Right forelimb (tissue), 1 donor: ENCODE measurements at places on chromosomes 16 and 17.

- DNase-seq = no peak
Measured at GRCh38 chr17:66885417-66885816, 50.5 kb downstream of the CACNG5 start.

DNA sequence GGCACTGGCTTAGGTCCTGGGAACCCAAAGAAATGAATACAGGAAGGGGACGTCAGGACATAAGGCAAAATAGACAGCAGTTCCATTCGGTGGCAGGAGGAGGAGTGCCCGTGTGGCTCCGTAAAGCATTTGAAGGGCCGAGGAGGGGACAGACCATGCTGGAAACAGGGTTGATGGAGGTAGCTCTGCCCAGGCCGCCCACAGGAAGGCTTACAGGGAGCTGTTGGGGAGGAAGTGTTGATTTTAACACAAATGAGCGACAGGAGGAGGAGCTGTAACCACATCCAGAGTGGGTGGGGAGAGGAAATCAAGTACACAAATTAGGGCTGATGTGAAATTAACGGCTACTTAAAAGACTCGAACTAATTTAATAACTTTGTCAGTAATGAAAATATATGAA, 54.6 kb downstream of the RBFOX3 start:
- DNase-seq = no peak

DNA sequence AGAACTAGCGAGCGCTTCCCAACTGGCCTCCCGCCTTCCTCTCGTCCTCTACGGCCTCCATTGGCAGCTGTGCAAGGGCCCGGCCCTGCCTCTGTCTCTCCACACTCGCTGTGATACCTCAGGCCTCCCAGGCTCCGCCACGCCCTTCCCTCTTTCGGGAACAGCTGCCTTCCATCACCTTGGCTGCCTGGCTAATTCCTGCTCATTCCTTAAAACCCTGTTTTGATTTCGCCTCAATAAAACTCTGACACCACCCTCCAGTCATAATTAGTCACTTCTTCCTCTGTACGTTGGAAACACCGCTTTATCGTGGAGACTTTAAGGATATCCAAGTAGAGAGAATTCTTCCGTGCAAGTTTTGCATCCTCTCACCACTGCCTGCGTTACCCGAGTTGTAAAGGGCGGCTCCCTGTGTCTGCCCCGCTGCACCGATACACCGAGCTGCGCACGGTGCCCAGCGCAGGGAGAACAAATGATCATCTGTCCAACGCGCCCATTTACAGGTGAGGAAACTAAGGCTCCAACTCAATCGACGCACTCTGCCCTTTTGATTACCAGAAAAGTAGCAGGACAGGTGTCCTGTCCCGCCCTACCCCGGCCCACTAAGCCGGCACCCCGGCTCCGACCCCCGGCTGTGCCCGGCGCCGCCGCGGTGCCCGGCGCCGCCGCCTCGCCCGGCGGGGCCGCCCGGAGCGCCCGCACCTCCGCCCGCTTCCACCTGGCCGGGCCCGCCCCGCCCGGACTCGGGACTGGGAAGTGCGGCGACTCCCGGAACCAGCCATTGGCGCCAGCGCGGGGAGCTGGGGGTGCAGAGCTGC, 139.7 kb downstream of the SEC14L1 start:
- DNase-seq = no peak

DNA sequence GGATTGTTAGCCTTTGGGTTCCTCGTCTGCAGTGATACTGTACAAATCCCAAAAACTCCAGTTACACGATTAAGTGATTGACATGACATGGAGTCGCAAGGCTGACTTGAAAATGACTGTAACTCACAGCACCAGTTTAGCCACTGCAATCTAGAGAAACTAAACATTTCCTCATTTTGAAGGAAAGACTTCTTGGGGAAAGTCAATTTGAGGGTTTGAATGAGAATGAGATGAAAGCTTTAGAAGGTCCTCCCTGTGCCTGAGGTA, 4.8 kb downstream of the BANP start:
- no peak for DNase-seq

GRCh38 chr17:2108170-2108569, 53.3 kb downstream of the HIC1 start:
- no peak for DNase-seq

DNA sequence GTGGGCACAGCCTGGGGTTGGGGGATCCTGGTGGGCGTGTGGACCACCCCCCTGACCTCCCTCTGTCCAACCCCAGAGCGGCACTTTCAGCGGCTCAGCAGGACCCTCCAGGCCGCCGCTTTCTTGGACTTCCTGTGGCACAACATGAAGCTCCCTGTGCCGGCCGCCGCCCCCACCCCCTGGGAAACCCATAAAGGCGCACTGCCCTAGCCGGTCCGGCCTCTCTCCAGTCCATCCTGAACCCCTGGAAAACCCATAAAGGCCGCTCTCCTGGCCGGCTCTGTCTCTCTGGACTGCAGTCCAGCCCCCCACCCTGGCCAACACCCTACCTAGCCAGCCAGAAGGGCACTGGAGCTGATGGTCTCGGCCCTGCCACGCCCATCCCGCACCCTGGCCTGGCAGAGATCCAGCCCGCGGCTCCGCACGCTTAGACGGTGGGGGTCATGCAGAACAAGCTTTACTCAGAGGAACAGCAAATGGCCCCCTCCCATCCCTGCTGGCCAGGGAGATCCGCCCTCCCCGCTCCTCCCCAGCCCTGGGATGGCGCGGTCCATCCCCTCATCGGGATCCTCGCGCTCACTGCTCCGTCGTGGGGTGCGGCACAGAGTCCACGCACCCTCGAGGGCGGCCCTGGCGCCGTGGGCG, 2.7 kb downstream of the NOXO1 start:
- no peak for DNase-seq

- DNase-seq = peak; percentile 65
Measured at GRCh38 chr16:85612191-85612800, 826 bp upstream of the GSE1 start.

DNA sequence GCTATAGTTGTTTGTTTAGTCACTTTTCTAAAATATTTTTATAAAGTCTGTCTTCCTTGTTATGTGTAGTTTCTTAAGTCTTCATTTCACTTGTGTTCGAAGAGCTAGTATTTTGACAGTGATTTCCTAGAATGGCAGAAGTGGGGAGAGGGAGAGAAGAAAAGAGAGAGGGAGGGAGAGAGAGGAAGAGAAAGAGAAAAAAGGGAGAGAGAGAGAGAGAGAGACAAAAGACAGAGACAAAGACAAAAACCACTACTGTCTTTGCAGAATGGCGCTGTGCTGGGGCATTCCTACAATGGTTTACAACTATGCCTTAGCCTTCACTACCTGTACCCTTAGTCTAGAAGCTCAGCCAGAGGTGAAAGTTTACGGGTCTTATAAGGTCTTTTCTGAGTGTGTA, 90.5 kb downstream of the CA4 start:
- DNase-seq = no peak

DNA sequence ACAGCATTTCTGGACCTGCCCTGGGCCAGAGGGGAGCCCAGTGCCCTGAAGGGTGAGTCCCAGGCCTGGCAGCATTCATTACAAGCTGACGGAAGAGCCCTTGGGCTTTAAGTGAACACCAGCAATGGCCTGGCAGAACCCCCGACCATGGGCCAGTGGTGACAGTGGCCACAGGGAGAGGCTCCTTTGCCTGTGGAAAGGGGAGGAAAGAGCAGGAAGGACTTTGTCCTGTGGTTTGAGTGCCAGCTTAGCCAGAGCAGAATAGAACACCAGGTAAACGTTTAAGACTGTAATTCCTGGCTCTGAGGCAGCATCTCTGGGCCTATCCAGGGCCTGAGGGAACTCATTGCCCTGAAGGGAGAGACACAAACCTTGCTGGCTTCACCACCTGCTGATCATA, 34.3 kb upstream of the ATP2C2 start:
- no peak for DNase-seq
